ENCODE measurements at places on chromosomes 7 and 10. TPM values are rescaled to one million over a fixed set of nuclear protein-coding genes. Genes with fewer than 3 reads are reported as not detected.
A peak's percentile ranks its signal among the peaks of the same experiment; 100 is the strongest.

DNA sequence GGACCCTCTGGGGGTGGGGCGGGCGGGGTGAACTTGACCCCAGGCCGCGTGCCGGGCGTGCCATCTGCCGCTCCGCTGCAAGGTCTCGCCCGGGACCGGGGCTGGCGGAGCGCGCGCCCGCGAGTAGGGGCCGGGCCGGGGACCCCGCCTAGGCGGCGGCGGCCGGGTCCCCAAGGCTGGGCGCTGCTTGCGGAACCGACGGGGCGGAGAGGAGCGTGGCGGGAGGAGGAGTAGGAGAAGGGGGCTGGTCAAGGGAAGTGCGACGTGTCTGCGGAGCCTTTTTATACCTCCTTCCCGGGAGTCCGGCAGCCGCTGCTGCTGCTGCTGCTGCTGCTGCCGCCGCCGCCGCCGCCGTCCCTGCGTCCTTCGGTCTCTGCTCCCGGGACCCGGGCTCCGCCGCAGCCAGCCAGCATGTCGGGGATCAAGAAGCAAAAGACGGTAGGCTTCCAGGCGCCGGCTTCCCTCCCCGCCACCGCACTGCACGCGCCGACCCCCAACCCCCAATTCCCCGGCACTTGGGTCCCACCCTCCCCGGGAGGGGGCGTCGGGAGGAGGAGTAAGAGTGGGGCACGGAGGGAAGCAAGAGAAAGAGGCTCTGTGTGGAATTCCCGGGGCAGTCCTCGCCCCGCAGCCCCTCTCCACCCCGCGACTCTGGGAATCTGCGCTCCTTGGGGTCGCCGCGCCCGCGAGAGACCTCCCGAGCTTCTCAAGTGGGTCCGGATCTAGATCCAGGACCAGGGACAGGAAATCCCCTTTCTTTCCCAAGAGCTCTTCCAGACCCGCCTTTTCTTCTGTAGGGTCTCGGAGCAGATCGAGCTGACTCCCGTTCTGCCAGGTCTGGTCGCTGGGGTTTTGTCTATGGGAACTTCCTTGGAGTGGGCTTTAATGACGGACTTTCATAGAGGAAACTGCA lies at the start of gene PAPSS2:
Gene PAPSS2, plus strand, starts transcription at position 308 of the 913 bp plus-strand sequence. Its CDS starts 104 bp downstream, at position 412.
- peak; percentile 64 for DNase-seq

DNA sequence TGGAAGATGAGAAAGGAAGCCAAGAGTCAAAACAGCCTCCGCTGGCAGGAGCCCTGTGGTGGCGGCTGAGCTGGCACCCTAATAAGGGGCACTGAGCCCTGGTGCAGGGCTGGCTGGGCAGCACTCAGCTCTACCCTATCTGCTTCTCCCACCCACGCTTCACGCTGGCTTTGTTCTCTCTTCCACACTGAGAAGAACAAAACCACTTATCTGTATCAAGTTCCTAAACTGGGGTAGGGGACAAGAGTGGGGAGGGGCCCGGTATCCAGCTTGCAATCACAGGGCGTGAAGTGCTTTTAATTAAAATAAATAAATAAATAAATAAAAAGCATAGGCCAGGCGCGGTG lies 52.1 kb downstream of the FAM53B start:
- no peak for DNase-seq

GRCh38 chr7:48042216-48042615 lies 6.9 kb downstream of the C7orf57 start:
- DNase-seq: no peak

- no peak for DNase-seq
Measured at GRCh38 chr10:33327751-33328150, 6.7 kb downstream of the NRP1 start.

- DNase-seq: no peak
Measured at GRCh38 chr7:21086688-21087087, 300.0 kb upstream of the SP8 start.

- no peak for DNase-seq
Measured at GRCh38 chr7:122304319-122304975, at the start of gene FEZF1. Gene FEZF1 (minus strand): TSS chr7:122304750. CDS start chr7:122304437, 313 bp downstream.

DNA sequence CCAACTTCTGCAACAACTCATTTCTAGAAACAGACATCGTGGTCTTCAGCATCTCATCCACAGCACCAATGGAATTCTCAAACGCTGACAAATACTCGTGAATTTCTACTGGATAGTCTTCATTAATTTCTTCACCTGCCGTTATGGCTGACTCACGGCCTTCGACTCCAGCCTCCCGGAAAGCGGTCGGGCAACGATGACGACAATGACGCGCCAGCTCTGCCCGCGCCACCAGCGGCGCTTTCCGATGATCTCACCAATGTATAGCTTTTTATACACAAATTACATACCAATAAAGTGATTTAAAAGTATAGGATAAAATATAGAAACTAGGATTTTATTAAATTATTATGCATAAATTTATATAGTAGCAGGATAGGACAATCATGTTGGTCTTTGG lies 65.7 kb downstream of the CCDC7 start:
- DNase-seq: no peak

SNX10 gene
- total RNA-seq: 18.3 TPM

MEIG1 gene
- total RNA-seq: not detected

C10orf71 gene
- not detected for total RNA-seq

NUDT5 gene
- 120 TPM for total RNA-seq
